Kidney (tissue), 22 donors: ENCODE measurements at places on chromosomes 12 and 14.

DNA sequence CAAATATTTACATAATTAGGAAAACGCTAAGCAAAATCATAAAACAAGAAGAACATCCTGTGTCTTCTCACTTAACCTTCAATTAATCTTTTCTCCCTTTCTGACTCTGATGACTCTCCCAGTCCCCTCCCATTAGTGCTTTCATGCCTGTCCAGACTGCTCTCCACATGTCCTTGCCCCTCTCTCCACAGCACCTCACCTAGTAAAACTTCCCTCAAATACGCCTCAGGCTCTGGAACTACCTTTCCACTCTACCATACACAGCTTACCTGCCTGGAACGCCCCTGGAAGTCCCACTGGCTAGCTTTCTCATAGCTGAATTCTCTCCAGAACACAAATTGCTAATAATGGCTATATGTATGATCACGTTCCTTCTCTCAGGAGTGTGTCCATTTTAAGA lies 44.7 kb downstream of the SLC5A8 start:
- DNase-seq, result no peak

DNA sequence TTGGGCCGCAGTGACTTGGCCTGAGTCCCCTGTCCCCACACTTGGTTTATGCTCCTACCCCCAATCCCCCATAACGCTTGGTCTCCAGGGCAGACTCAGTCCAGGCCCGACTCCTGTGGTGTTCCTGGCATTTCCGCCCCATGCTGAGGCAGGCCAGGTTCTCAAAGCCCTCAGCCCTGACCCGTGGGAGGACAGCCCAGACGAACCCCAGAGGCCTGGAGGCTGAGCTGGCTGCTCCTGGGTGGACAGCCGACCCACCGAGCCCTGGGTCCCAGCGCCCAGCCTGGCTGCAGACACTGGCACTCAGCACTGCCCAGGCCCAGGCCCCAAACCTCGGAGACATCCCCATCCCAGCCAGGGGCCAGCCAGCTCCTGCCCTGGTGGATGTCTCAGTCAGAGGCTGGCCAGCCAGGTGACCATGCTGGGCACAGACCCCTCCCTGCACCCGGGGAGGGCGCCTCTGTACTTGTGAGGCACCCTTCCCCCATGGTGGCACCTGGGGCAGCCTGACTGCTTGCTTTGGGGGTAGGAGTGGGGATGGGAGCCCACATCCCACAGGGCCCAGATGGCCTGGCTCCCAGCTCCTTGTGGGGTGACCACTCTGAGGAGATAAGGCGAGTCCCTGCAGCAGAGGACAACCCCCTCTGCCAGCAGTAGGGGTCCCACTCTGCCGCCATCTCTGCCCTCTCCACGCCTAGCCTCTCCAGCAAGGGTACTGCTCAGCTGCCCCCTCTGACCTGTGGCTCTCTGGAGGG lies 1.4 kb downstream of the PLD4 start:
- no peak for DNase-seq

GRCh38 chr12:4267704-4268328 lies 5.7 kb upstream of the CCND2 start:
- DNase-seq, result no peak

GRCh38 chr12:69821456-69822159 lies 3.4 kb upstream of the MYRFL start:
- DNase-seq, result no peak

DNA sequence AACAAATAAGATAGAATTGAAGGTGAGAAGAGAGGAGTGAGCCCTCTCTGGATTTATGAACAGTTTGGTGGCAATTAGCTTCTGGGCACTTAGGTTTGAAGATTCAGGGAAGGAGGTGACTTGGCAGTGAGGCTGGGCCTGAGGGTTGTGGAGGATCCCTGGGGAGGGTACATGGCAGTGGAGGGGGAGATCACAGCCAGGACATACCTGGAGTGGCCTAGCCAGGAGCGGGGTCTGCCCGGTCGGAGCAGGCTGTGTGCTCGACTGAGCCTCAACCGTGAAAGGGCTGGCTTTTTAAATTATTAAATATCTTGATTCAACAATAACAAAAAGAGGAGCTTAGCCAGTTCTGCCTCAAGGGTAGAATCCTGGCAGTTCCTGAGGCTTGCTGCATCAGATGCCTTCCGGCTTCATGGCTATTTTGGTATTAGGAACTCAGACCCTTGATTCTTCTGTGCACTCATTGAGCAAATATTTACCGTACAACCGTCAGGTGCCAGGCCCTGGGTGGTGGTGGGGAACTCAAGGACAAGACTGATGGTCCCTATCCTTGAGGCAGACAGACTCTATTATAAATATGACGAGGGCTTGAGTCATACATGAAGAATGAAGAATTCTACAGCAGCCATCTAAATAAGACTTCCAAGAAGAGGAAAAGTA lies 73.4 kb downstream of the SPTB start:
- DNase-seq, result no peak

DNA sequence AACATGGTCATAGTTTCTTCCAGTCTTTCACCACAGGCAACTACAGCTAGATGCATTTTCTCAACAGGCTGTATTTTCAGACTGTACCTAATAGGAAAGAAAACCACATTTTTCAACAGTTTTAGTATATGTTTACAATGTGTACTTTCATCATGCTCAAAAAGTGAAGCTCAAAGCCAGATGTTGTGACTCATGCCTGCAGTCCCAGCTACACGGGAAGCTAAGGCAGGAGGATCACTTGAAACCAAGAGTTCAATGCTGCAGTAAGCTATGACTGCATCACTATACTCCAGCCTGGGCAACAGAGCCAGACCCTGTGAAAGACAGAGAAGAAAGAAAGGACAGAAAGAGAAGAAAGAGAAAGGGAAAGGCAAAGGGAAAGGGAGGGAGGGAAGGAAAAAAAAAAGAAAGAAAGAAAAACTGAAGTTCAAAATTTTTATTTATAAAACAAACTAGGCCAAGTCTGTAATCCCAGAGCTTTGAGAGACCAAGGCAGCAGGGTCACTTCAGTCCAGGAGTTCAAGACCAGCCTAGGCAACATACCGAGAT lies 25.5 kb downstream of the GXYLT1 start:
- no peak for DNase-seq

GRCh38 chr12:59820594-59821011 lies 224.8 kb downstream of the SLC16A7 start:
- DNase-seq, result no peak

DNA sequence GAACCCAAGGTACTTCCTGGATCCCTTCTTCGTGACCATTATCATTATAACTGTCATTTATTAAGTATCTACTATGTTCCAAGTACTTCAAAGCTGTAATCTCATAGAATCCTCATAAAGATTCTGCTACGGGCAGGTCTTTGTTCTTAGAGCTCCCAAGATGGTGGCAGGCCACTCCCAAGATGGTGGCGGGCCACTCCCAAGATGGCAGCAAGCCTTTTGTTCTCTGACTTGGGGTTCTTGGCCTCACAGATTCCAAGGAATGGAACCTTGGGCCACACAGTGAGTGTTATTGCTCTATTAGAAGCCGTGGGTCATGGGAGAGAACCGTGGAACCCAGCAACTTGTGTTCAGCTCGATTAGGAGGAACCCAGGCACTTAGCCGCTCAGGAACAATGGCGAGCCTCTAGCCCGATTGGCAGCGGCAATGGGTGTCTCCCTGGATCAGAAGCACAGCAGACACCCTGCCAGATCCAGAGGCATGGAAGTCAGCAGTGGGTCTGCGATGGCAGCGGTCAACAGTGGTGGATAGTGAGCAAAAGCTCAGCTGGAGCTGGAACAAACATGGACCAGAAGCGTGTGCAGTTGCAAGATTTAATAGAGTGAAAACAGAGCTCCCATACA lies 193.7 kb upstream of the BTG1 start:
- no peak for DNase-seq

DNA sequence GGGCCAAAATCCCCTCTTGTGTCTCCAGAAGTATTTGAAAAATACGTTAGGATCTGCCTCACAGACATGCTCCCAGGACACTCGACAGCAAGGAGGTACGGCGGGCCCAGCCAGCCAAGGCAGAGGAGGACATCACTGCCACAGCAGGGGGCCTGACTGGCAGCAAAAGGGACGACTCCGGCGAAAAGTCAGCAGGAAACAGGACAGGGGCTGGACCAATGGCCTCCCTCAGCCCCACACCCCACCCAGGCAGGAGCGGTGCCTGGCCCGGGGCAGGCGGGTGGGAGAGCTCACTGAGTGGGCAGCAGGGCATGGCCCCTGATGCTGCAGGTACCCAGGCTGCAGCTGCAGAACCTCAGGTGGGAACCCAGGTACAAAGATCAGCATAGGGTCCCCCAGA lies 17.8 kb downstream of the BRF1 start:
- no peak for DNase-seq

DNA sequence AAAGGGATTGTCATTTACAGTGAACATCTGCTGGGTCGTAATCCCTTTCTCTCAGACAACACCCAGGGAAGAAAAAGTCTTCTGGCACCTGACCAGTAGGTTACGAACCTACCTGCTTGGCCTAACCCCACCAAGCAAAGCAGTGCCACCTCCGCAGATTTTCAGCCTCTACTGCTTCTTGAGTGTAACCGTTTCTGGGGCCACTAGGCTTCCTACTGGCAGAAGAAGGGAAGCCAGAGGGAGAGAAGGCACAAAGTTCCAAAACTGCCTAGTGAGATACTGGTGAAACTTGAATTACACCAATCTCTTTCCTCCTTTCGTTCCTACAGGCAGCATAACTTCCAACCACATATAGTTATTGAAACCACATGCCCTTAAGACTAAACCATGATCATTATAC lies 383.6 kb downstream of the BCAT1 start:
- no peak for DNase-seq

DNA sequence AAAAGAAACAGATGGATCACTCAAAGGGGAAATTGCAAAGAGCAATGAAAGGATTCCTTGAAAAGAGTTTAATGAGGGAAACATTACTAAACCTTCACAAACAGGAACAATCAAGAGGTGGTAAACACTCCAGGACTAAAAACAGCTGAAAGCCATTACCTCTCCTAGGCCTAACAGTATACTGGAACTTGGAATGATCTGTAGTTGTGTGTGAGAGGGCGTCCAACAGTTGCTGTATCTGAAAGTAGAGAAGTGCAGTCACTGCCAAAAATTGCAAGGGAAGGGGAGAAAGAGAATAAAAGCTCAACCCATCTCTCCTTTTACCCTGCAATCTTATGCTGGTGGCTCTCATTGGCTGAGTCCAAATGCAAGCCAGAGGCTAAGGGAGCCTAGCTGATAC lies 17.0 kb upstream of the MIS18BP1 start:
- DNase-seq, result no peak

DNA sequence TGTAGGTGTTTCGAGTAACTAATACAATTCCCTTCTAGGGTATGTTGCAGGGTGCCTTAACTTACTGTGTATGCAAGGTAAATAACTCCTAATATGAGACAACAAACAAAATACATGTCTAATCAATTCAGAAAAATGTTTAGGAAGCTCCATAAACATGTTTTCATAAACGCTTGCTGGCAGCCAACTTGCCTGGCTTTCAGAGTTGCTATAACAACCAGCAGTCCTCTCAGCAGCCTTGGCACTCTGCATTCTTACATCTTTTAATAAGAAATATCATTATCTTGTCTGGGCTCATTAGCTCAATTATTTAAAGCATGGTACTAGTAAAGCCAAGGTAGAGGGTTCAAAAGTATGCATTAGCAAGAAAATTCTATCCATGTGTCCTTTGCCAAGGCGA lies 477.4 kb downstream of the APAF1 start:
- no peak for DNase-seq

DNA sequence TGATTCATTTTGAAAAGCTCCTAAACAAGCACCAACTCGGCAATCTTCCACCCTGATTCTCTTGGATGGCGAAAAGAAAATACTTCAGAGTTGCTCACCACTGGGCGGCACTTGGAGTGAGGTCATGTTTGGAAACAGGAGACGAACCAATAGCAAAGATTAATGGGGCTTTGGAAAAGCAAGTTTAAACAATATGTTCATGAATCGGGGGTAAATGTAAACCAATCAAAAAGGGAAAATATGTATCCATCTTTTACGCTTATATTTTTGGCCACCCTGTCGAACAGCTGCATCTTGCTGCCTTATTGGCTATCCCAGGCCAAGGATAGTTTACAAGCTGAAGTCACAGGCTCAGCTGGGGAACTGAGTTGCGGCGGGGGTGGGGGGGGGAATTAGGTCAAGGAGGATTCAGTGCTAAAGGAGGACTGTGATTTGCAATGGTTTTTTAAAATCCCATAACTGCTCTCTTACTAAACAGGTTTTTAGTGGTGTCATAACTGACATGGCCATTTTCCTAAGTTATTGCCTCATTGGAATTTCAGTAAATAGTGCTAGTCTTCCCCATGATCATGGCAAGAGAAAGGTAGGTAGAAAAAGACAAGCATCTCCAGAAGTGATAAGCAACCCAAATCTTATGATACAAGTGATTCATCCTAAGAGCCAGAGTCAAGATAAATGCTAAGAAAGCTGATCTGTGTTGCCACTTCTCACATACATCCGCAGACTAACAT lies 210.6 kb downstream of the PHLDA1 start:
- DNase-seq, result no peak

GRCh38 chr14:88599326-88599725 lies 36.5 kb downstream of the ZC3H14 start:
- peak; percentile 30 for DNase-seq

- DNase-seq, result no peak
Observed at GRCh38 chr12:74889563-74890236, 319.9 kb downstream of the KCNC2 start.

DNA sequence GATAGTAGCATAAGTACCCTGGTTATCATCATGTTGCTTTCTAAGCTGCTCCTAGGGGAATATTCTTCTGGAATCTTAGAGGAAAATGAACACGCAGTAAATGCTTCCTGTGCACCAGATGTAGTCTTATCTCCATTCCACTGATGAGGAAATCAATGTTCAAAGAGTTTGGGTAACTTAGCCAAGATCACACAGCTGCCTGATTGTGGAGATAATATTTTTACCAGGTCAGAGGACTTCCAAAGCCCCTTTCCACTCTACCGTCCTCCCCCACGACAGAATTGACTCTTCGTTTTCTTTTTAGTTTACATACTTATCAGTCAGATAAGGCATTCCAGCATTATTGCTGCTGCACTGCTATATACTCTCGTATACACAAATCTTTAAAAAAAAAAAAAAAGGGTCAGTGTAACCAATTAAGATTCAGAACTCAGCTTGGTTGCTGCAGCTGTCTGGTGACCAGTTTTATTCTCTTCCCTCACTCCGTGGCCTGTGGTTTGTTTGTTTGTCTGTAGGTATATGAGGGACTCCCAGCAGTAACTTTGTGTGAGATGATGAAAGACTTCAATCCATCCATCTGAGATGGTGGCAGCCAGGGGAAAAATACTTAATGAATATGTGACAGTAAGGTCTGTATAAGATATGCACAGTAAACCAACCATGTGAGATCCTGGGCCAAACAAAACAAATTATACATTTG lies 110.5 kb downstream of the TGFB3 start:
- no peak for DNase-seq

DNA sequence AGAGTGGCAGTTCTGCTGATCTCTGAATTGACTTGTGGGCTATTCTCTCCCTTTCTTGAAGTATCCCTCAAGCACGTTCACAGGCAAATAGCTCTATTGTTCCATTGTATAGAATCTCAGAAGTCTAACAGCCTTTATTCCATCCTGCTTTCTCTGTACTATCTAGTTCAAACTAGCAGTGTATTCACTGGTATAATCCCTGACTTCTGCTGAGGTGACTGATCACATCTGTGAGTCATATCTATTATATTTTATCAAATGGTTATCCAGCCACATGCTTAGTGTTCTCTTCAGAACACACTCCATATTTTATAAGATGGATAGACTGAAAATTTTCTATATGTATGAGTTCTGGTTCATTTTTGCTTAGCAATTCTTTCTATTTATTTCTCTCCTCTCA lies 866.1 kb downstream of the C12orf50 start:
- no peak for DNase-seq
